BJ (cell line): ENCODE measurements at places on chromosomes 5 and 9. TPM values are rescaled to one million over a fixed set of nuclear protein-coding genes. Genes with fewer than 3 reads are reported as not detected.

MBLAC2 gene
- 1.7 and 2.7 TPM in 2 replicates for polyA plus RNA-seq

IFNK gene
- not detected in 2 replicates for polyA plus RNA-seq

SETX gene
- polyA plus RNA-seq: 15.3 and 24.4 TPM in 2 replicates

MEIKIN gene
- polyA plus RNA-seq: not detected in 2 replicates

NMUR2 gene
- polyA plus RNA-seq: not detected in 2 replicates

SHISAL2B gene
- not detected in 2 replicates for polyA plus RNA-seq

MYORG gene
- 0.21 and 0.22 TPM in 2 replicates for polyA plus RNA-seq

P4HA2 gene
- polyA plus RNA-seq: 372 and 435 TPM in 2 replicates

SNCAIP gene
- polyA plus RNA-seq: 1.5 and 1.7 TPM in 2 replicates

DRD1 gene
- polyA plus RNA-seq: 0.01 TPM in 1 of 2 replicates, not detected in the other

C9orf50 gene
- 0.20 and 0.21 TPM in 2 replicates for polyA plus RNA-seq

FUT7 gene
- not detected in 2 replicates for polyA plus RNA-seq

PCDHA10 gene
- polyA plus RNA-seq: 0.02 TPM in 2 replicates

LCNL1 gene
- 0.01 and 0.06 TPM in 2 replicates for polyA plus RNA-seq
